Small intestine (tissue), 16 donors: ENCODE measurements at places on chromosomes 11 and 22.

GRCh38 chr11:130315354-130315970, 745 bp upstream of the ZBTB44 start:
- peak; percentile 47 for DNase-seq

- no peak for DNase-seq
Observed at GRCh38 chr11:67079065-67079705, 22.5 kb downstream of the RHOD start.

DNA sequence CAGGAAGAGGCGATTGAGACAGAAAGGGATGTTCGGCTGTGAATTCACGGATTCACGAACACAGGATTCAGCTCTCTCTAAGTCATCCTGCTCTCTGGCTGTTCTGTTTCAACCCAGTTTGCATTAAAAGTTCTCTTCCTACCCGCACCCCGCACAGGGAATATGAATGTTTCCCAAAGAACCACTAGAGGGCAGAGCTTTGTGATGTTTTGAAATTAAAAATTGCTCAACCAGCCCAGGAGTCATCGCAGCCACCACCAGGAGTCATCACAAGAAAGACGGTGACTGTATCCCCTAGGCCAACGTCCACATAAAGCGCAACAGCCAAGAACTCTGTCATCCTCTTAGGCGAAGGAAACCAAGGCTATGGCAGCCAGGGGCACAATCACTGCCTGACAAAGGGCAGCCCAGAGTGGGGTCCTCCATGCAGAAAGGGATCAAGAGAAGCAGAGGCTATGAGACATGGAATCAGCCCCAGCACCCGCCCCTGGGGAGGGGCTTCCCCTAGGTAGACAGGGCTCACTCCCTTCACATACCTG, 122.4 kb downstream of the WT1 start:
- peak; percentile 17 for DNase-seq

DNA sequence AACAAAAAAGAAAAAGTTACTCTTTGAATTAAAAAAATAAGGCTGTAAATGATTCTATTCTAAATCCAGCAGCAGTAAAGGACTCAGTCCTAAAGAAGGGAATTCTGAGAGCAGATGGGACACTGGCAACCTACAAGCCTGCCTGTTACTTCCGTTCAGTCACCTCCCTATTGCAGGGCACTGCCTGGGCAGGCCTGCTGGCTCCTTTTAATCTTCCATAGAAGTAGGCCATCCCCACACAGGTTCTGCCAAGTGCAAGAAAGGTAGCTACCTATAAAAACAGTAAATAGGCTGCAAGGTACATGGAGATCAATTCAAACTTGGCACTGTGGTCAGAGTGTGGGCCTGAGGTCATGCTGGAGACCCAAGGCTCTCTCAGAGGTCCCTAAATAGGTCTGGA, 136.4 kb downstream of the TRIM44 start:
- no peak for DNase-seq

GRCh38 chr22:17570851-17571631, 7.7 kb downstream of the SLC25A18 start:
- peak; percentile 12 for DNase-seq

DNA sequence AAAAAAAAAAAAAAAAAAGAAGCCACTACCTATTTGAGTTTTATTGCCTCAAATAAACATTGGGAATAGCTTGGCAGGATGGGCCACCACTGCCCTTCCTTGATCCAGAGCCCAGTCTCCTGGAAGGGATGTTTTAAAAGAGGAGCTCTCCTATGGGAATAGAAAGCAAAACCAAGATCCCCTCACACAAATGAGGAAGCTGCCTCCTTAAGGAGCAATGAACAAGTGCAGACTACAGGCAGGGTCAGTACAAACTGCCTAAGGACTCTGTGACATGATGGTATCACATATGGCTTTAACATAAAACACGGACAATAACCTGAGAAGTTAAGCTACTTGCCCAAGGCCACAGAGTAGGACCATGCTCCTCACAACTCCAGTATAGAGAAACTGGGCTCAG, 120.8 kb downstream of the NAT10 start:
- DNase-seq: peak; percentile 51

DNA sequence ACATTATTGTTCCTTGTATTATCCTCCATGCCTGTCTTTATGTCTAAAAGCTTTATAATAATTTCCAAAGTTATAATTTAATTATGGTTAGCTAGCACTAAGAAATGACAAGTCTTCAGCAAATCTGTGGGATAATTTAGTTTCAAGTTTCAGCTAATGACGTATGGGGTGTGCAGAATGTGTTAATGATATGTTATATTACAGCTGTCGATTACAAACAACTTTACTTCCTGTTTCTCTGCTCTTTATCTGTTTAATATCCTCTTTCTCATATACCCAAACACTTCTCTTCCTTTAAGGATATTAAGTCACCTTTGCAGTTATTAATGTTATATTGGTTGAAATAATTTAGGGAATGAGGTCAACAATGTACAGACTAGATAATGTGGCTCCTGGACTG, 161.8 kb downstream of the CASP12 start:
- DNase-seq: peak; percentile 4

DNA sequence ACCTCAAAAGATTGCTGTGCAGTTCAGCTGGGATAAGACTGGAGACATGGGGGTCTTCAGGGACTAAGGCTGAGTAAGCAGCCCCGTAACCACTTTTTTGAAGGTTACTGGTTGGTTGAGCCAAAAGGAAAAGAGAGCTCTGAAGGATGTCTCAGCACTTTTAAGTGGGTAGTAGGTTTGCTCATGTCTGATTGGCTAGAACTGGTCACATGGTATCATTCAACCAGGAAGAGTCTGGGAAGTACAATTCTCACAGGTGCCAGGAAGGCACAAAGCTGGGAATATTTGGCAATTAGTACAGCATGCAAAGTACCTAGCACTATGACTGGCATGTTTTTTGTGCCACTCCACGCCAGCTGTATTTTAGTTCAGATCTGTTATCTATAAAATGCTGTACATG, 58.1 kb downstream of the SNX19 start:
- DNase-seq: no peak

GRCh38 chr22:20247608-20248171, 20.4 kb downstream of the RTN4R start:
- DNase-seq: no peak

DNA sequence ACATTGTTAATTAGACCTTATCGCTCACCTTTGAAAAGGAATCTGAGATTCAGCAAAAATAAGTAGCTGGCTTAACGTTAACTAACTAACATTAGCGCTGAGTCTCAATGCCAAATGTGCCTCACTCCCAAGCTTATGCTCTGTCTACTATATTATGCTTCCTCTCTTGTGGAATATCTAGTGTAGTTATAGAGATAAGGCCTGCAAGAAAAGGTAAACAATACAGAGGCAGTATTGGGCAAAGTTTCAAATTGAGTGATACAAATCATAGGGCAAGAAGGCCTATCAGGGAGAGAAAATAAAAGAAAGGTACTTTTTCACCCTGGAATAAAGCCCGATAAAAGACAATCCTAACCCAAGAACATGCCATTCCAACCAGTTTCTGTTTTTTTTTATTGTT, 61.6 kb upstream of the SLC17A6 start:
- DNase-seq: peak; percentile 58

GRCh38 chr11:118236170-118236569, 11.4 kb upstream of the JAML start:
- DNase-seq: no peak

- peak; percentile 87 for DNase-seq
Observed at GRCh38 chr22:39534591-39535356, 2.2 kb upstream of the RPS19BP1 start.

- no peak for DNase-seq
Observed at GRCh38 chr11:31903225-31904074, 92.3 kb upstream of the PAX6 start.

DNA sequence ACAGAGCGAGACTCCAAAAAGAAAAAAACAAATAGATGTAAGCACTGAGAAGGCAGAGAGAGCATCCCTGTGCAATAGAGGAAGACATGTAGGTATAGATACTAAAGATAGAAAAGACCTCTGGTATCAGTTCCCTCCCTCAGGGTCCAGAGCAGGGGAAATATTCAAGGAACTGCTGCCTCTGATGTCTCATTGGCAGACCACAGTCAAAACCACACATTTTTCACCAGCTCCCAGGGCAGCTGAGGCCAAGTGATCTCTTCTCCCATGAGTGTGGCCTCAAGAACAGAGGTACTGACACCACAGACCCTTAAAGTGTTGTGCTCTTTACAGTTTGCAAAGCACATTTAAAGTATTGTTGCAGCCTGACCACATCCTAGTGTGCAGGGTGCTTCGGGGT, 288.5 kb downstream of the NTM start:
- no peak for DNase-seq

DNA sequence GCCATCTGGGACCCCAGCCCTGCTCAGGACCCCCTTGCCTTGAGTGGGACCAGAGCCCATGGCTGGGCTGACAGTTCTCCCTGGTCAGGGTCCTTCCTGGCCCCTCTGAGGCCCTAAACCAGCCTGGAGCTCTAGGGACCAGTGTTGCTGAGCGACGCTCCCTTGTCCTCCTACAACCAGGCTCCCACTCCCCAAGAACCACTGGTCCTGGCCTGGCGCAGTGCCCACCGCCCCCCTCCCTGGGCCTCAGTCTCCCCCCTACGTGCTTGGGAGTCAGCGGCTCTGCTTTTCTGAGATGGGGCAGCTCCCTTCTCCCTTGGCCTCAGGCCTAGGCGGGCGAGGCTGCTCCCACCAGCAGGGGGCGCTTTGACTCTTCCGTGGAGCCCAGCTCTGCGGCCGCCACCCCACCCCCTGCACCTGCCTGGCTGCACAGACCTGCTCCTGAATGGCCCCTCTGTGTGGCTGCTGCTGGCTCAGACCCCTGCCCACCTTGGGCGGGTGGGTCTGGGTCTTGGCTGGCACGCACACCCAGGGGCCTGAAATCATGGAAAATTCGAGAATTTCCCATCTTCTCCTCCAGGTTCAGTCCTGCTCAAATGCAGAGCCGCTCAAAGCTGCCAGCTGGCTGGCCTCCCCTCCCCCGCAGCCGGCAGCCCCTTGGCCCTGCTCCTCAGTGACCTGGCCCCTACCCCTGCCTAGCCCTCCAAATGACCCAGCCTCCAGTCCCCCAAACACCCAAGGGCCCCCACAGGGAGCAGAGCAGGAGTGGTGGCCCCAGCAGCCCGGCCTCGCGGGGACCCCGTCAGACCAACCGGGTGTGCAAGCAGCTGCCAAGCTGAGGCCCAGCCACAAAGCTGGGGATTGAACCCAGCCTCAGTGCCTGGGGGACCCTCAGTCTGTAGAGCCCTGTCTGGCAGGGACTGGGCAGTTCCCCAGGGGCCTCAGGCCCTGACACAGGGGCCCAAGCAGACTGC, 9.1 kb downstream of the PRR33 start:
- peak; percentile 90 for DNase-seq

DNA sequence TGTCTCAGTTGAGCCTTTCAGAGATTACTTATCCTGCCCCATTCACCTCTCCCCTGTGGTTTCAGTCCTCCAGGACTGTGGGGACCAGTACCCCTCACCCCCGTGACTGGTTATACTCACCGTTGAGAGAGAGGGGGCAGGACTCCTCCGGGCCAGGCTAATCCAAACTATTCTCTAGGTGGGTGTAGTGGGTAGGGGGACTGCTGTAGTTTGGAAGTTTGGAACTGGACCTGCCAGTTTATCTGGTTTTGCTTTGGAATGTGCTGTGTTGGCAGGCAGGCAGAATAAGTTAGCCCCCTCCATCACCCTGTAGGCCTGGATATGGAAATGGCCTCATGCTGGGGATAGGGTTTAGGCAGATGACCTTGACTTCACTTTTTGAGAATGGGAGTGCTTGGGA, 13.5 kb downstream of the TEAD1 start:
- DNase-seq: no peak

DNA sequence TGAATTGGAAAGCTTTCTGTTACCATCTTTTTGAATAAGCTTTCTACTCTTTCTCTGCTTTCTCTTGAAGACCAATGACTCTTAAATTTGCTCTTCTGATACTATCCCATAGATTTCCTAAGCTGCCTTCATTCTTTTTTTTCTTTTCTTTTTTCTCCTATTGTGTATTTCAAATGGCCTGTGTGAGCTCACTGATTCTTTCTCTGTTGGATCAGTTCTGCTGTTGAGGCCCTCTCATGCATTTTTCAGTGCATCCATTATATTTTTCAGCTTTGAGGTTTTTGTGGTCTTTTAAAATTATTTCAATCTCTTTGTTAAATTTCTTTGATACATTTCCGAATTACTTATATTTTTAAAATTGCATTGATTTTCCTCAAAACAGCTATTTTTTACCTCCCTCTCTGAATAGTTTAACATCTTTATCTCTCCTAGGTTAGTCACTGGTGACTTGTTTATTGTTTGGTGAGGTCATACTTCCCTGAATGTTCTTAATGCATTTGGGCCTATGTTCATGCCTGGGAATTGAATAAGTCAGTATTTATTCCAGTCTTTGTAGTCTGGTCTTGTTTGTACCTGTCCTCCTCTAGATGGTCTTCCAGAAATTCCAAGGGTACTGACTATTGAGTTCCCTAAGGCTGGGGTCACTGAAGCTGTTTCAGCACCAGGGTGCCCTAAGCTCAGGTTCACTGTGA, 110.6 kb upstream of the SERPIND1 start:
- no peak for DNase-seq

DNA sequence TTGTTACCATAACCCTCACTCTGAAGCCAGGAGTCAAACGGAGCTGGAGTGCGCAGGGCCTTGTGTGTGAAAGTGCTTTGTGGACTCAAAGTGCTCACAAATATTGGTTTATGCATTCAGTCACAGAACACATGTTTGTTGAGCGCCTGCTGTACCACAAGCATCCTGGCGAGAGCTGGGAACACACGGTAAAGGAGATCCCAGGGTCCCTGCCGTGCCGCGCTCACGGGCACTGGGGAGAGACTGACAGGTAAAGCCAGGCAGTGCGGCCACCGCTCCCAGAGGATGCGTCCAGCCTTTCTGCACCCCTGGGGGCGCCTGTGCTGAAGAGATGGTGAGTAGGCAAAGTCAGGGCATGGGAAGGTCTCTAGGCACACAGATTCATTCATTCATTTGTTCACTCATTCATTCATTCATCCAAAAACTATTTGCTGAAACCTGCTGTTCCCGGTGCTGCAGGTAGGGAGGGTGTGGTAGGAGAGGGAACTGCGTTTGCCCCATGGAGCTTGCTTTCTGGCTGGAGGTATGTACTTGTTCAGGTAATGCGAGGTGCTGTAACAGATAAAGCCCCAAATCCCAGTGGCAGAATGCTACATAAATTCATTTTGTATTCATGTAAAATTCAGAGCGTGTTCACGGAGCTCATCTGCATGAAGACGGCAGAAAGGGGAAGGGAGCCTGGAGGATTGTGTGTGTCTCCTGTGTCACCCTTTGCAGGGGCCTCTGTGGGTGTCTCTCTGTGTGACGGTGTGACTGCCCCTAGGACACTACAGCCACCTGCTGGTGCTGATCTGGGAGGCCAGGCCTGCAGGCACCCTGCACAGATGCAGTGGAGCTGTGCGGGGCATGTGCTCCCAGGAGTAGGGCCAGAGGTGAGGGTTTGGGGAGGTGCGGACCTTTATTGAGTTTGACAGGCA, 167.0 kb upstream of the B3GAT1 start:
- peak; percentile 27 for DNase-seq

DNA sequence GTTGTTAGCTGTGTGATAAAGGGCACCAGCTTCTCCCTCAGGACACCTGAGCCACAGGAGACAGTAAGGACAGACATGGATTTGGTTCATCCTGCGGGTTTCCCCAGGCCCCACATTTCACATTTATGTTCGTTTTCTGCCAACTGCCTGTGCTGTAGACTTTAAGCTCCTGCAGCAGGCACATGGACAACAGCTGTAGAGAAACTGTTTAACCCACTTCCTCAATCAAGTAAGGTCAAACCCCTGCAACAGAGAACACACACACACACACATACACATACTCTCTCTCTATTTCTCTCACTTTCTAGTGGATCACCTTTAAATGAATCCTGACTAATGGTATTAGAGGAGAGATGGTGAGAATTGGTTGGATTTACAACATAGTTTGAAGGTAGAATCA, 90.7 kb downstream of the C11orf87 start:
- DNase-seq: no peak

GRCh38 chr11:41579546-41579945, 120.1 kb upstream of the LRRC4C start:
- no peak for DNase-seq
